ENCODE measurements at places on chromosomes 16 and 17.

DNA sequence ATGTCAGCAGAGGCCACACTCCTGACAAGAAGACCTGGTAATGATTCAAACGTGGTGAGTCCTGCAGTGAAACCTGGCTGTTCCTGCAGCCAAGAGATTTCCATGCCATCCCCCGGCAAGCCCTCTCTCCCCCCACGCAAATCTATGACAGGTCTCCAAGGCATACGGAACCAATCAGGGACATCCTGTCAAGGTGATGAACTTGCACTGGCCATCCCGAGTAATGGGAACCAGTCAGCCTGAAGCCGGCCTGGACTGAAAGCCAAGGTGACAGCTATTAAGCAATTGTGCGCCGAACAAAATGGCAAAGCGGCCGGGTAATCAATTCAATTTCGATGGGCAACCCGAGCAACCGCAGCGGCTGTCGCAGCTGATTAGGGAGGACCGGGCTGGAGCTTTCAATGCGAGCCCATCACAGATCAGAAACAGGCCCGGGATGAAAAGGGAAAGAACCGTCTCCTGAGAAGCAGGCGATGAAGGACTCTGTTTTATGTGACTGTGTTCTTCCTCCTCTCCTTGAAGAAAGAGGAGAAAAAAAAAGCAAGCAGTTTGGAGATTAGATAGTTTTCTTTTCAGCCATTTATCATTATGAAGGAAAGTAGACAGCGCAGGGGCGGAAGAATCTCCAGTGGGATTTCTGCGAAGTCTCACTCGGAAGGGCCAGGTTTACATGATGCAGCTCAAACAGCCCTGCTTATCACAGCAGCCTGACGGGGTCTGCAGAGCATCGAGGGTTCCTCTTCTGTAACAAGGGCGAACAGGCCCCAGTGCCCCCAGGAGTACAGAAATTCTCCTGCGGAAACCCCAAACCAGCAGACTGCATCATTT lies 35.2 kb downstream of the TBX4 start:
- DNase-seq = no peak

GRCh38 chr17:7987112-7987893 lies 15.1 kb upstream of the GUCY2D start:
- no peak for DNase-seq

- no peak for DNase-seq
Measured at GRCh38 chr17:78130090-78130436, 508 bp upstream of the TMC8 start.

DNA sequence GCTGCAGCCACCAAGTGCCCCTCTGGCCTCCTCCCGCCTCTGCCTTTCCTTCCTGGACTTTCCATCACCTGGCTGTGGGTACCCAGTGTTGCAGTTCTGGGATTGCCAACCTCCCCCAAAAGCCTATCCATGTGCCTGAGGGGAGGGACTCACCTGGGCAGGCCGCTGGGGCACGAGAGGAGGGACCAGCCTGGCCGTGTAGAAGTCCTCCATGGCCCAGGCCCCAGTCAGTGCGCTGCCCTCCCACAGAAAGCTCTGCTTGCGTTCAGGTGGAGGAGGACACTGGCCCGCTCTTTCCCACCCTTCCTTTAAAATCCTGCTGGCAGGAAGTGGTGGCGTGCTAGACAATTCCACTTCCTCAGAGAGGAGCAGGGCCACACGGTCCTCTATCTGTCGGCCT lies 14.2 kb downstream of the SLX4 start:
- no peak for DNase-seq

- no peak for DNase-seq
Measured at GRCh38 chr17:901191-901950, 78.2 kb downstream of the NXN start.

GRCh38 chr16:2854700-2855309 lies 3.2 kb downstream of the PRSS22 start:
- DNase-seq = no peak

DNA sequence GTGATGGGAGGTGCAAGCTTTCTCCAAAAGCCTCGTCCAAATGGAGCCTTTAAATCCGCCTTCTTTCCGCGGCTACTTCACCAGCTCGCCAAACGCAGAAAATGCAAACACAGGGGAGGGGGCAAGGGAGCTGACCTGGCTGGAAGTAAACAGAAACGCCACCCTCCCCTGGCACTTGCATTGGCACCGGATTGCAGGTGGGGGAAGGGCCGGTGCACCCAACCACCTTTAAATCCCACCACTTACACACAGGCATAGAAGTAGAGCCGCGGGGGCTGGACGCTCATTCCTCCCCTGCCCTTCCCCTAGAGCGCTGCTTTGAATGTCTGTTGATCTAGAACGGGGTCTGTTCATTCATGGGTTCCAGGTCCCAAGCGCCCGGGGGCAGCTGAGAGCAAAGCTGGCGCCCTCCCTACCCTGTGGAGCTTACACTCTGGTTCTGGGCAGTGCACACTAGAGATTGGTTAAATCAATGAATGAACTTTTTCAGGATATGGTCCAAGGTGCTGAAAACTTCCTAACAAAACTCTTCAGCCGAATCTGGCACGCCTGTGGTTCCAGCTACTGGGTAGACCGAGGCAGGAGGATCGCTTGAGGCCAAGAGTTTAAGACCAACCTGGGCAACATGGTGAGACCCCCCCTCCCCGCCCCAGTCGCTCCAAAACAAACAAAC lies 920 bp upstream of the ZCCHC14 start:
- no peak for DNase-seq

DNA sequence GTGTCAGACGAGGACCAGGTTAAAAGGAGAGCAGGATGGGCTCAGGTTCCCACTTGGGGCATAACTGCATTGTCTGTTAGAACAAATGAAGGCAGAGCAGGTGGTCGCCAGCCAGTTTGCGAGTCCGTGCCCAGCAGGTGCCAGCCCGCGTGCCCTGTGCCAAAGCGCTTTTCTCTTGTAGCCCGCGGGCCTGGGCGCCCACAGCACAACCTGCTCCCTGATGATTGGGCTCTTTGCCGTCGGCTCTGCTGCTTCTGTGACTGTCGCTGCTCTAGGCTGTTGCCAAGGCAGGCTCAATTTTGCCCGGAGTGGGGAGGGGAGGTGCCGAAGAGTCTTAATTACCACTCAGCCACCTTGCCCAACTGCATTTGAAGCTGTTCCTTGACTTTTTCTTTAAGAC lies 21.1 kb downstream of the KNOP1 start:
- DNase-seq = no peak

DNA sequence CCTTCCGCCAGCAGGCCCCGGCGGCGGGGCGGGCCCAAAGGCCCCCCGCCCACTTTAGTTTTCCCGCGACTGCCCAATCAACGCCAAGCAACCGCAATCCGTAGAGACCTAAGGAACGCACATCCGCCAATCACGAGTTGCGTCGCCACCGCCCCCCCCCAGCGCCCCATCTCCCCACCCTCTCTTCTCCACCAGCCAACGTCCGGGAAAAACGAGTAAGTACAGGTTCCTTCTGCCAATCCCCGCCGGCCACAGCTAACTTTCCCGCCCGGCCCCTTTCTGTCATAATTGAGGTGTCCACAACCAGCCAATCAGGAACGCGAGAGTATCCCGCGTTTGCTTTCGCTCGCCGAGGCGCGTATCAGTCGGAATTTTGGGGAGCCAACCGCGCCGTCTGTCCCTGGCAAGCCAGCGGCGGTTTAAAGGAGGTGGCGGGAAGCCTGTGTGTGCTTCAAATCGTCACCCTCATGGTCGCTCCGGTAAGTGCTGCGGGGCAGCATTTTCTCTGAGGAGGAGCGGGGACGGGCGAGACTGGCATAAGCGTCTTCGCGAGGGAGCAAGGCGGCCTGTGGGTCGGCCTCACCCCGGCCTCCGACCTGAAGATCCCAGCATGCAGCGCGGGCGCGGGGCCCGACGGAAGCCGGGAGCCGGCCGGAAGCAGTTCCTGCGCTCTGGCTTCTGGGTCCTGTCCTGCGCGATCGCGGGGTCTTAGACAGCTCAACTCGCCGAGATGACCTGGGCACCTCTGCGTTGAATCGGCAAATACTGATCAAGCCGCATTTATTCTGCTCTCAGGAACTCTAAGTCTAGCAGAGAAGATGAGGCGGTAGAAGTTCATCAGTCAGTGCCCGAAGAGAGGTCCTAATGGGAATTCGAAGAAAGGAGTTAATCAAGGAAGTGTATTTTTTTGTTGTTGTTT lies at the start of gene MIS12:
Gene MIS12 (plus strand): TSS at position 361 of the 919 bp plus-strand sequence. CDS start 2,297 bp downstream, outside the sequence.
- peak; percentile 72 for DNase-seq

- no peak for DNase-seq
Measured at GRCh38 chr17:21368545-21369246, 7.5 kb upstream of the KCNJ12 start.

Measured in cortex of kidney (tissue), 1 donor.